Left renal cortex interstitium (tissue), 4 donors: ENCODE measurements at places on chromosomes 13 and 19.

DNA sequence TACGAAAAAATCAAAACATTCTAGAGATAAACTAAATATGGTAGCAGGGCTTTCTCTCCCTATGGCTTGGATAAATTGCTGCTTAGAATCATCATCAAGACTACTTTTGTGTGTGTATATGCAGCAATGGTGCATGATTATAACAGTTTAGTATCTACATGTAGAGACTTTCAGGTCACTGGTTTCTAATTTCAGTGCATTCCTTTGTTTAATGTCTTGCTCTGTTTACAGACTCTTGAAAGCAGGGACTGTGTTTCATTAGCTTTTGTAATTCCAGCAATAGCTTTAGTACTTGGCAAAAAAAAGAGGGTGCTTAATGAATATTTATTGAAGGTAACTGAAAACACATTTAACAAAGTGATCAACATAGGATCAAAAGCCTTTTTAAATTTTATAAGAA lies 420.7 kb downstream of the PCDH9 start:
- no peak for DNase-seq

DNA sequence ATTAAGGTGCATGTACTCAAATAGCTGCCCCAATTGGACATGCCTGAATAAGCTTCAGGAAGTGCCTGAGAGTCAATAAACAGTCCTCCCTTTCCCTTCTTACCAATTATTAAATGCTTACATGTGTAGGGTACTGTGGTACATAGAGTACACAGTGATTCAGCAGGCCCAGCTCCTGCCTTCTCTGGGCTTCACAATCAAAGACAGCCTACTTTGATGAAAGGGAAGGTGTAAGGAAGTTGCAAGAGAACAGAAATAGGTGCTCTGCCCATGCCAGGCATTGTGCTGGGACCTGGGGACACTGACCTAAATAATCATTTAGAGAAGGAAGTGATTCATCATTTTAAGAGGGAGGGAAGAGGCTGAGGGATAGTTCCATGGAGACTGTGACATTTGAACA lies 17.2 kb downstream of the FRY start:
- DNase-seq, result no peak

DNA sequence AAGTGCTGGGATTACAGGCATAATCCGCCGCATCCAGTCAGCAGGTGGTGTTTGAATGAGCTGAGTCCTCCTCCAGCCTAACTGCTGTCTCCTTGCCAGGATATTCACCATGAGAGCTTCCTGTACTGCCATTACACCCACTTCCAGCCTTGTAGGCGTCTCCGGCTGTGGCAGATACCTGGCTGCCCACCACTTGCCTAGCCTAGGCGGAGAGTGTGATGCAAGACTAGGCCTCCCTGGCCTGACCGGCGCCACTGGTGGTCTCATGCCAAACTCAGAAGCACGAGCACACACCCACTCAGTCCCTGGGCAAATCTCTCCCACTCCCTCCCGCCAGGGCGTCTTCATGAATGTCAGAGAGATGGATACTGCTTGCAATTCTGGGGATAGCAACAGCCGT lies 16.6 kb downstream of the IL12RB1 start:
- no peak for DNase-seq

- no peak for DNase-seq
Observed at GRCh38 chr19:35262101-35262761, 6.5 kb upstream of the USF2 start.

- DNase-seq, result no peak
Observed at GRCh38 chr19:6064336-6065073, 45.8 kb downstream of the RFX2 start.

DNA sequence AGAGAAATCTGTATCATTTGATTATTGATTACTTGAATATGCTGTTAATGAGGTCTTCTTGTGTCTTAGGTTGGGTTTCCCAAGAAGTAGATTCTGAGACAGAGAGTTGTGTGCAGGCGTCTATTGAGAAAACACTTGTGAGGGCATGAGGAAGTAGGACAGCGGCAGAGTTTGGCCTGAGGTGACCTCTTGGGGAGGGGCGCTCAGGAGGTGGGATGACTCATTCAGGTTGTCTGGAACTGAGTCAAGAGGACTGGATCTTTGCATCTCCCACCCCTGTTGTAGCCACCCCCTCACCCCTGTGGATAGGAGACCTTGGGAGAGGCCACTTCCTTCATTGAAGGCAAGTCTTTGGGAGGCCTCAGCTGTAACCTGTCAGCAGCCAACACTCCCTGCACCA lies 35.2 kb upstream of the WDFY2 start:
- DNase-seq, result no peak

DNA sequence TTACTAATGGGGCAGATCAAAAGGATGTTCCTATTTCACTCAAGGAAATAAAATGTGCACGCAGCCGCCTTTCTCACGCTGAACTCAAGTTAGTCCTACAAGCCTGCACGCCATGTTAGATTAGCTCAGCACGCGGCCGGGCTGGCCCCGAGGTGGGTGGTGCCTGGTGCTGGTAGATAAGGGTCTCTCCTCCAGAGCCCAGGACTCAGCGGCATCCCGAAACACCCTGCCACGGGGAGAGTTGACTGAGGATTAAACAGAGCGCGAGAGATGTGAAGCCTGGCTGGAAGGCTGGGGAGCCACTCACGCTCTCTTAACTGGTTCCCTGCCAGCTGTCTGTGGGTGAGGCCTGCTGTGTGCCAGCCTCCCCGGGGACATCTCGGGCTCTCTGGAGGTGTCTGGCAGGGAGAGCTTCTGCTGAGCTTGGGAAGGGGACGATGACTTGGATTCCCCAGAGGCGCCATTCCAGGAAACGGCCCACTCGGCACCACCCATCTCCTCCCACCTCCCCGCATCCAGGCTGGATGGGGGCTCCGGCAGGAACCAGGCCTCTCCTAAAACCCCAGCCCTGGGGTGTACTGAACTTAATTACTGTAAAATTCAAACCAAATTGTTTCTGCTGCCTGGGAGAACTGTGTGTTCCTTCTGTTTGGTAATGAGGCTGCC lies 122.2 kb downstream of the KDM4B start:
- no peak for DNase-seq
